NCI-H1436 treated with DMSO at 0.1 percent for 48 hours (cell line): ENCODE measurements at places on chromosomes 13 and 19.

- DNase-seq: no peak
Measured at GRCh38 chr19:2416321-2417097, 10.9 kb downstream of the TIMM13 start.

GRCh38 chr13:111219950-111220349, 100.5 kb upstream of the TEX29 start:
- DNase-seq: no peak

GRCh38 chr19:33396701-33397535, 23.4 kb downstream of the CEBPG start:
- DNase-seq: no peak

DNA sequence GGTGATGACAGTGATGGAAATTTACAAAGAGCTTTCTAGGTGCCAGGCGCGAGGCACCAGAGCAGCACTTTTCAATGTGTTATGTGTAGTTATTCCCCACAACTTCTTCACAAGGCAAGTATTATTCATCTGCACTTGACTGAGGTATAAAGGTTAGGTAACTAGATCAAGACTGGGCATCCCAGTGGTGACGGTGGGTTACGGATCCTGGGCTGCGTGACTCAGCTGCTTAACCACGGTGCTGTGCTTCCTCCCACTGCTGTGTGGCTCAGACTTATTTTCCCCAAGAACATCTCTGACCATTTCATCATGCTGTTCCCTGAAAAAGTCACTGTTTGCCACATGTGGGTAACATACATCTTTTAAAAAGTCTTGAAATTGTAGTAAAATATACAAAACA, 19.3 kb downstream of the EDDM13 start:
- no peak for DNase-seq
